Naive thymus-derived CD4-positive, alpha-beta T cell (primary cell): ENCODE measurements at places on chromosomes 1 and 21. TPM values are rescaled to one million over a fixed set of nuclear protein-coding genes. Genes with fewer than 3 reads are reported as not detected.

DNA sequence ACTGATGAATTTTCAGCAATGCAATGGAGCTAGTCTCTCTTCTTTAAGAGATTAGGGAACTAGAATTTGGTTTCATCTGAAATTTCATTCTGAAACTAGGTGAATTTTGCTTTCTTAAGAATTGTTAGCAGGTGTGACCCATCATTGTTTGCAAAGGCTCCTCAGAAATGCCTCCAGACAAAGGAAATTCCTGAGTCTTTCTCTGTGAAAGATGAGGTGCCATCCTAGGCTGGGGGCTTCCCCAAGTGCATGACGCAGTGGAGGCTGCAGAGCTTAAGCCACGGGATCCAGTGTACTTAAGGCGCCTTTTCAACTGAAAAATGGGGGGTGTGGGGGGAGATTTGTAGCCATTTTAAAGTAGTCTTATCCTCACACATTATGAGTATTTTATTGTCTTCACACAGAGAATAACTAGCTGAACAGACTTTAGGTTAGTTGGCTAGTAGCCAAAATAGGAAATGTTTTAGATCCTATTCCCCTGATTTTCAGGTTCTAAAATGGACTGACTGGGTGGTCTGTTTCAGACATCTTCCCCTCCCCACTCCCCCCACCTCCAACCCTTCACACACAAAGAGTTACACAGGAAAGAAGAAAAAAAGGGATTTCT, 202.0 kb downstream of the NFIA start:
- H3K27ac ChIP-seq: no peak overlapping the region
- no peaks in the 10 kb centered on the region for H3K27me3 ChIP-seq
- DNase-seq: no peak
- no peaks in the 10 kb centered on the region for H3K4me1 ChIP-seq

DNA sequence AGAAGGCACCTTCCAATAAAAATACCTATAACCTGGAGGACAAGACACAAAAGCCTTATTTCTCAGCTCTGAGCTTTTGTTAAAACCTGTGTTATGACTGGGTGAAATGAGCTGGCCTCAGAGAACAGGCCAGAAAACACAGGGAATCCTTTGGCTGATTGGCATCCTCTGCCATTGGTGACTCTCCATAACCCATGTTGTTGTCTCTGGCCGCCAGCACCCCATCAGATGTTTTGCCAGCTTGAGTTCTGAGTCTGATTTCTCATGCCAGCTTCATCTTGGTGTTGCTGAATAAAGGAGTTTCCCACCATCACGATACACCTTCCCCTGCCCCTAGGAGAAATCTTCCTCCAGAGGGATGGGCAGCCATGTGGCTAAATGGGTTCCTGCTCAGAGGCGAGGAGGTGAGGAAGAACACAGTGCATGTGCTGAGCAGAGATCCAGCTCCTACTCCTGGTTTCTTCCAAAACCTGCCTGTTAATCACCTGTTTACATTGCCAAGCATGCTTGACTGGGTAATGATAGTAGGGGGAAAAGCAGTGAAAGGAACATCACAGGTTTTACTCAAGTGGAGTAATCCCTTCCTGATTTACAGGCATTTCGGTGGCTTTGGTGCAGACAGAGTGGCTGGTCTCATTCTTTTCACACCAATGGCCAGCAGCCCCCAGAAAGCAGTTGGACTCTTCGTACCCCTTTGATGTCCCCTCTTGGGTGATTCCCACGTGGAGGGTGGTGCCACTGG, 109.8 kb downstream of the ROR1 start:
- H3K27ac ChIP-seq: no peak overlapping the region
- no peaks in the 10 kb centered on the region for H3K4me1 ChIP-seq
- H3K4me3 ChIP-seq: no peak overlapping the region
- H3K27me3 ChIP-seq: no peaks in the 10 kb centered on the region
- H3K36me3 ChIP-seq: no peaks in the 10 kb centered on the region

DNA sequence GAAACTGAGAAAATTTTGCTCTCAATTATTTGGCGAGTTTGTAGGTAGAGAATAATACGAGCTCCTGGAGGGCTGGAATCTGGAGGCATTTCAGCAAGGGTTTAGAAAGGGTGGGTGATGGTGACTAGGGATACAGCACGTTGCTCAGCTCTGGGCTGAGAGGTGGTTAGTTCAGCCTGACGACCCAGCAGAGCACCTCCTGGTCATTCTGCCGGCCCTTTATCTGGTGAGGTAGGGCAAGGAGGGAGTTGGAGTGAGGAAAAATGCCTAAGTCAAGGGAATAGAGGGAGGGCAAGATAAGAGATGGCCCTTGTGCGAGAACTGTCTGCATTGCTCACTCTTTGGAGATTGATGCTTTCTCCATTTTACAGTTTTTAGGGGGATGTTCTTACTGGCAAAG, 19.1 kb downstream of the GALNT2 start:
- no peaks in the 10 kb centered on the region for H3K4me1 ChIP-seq
- H3K36me3 ChIP-seq: no peaks in the 10 kb centered on the region
- H3K27ac ChIP-seq: no peak overlapping the region

Gene MFAP2
- not detected in 2 replicates for total RNA-seq

GRCh38 chr1:3193811-3194210, 124.8 kb downstream of the PRDM16 start:
- no peak overlapping the region for H3K27ac ChIP-seq
- H3K27me3 ChIP-seq: no peaks in the 10 kb centered on the region
- no peak for DNase-seq
- no peaks in the 10 kb centered on the region for H3K36me3 ChIP-seq
- no peaks in the 10 kb centered on the region for H3K4me1 ChIP-seq

Gene PHLDA3
- total RNA-seq: 19.9 and 22.4 TPM in 2 replicates

GRCh38 chr1:72000809-72001208, 281.5 kb downstream of the NEGR1 start:
- no peak overlapping the region for H3K4me3 ChIP-seq
- no peak overlapping the region for H3K27ac ChIP-seq
- no peaks in the 10 kb centered on the region for H3K4me1 ChIP-seq

GRCh38 chr1:229894532-229894931, 172.5 kb upstream of the GALNT2 start:
- no peaks in the 10 kb centered on the region for H3K27me3 ChIP-seq
- H3K4me1 ChIP-seq: no peaks in the 10 kb centered on the region
- no peak for DNase-seq
- no peak overlapping the region for H3K4me3 ChIP-seq

DNA sequence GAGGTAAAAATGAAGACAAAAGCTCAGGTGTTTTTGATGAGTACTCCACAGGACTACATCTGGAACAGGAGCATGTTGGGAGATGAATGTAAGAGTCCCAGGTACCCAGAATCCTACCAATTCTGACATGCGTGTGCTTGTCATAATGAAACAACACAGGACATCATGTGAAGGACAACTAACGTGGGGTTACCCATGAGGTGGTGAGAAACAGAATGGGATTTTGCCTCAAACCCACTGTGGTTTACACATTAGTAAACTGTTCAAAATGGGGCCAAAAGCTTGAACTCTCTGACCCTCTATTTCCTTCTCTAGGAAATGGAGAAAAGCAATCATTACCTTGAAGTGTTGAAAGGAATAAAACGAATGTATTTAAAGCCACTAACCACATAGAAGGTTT, 266.2 kb downstream of the RGS7 start:
- H3K4me1 ChIP-seq: no peaks in the 10 kb centered on the region
- no peak overlapping the region for H3K27ac ChIP-seq
- no peaks in the 10 kb centered on the region for H3K27me3 ChIP-seq
- H3K4me3 ChIP-seq: no peak overlapping the region

DNA sequence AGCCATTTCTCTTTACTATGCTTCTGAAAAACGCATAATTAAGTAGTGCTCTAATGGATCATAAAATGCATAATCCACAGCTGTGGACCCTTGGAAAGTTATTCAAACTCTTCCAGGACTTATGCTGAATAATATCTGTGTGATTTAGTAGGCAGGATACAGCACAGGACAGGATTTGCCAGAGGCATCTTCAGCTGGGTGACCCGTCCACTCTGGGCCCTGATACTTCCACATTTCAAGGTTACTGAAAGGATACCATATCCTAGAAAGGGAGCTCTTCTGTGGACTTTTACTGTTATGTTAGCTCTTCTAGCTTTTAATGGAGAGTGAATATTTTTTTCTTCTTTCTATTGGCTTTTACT, 49.6 kb downstream of the MAP10 start:
- no peak for DNase-seq
- no peak overlapping the region for H3K4me3 ChIP-seq
- no peak overlapping the region for H3K27ac ChIP-seq
- no peaks in the 10 kb centered on the region for H3K27me3 ChIP-seq
- H3K36me3 ChIP-seq: no peaks in the 10 kb centered on the region

- no peak for DNase-seq
- no peak overlapping the region for H3K4me3 ChIP-seq
- H3K4me1 ChIP-seq: no peaks in the 10 kb centered on the region
- H3K27ac ChIP-seq: no peak overlapping the region
- no peaks in the 10 kb centered on the region for H3K27me3 ChIP-seq
- H3K36me3 ChIP-seq: no peaks in the 10 kb centered on the region
Observed at GRCh38 chr1:17831597-17831996, 76.5 kb downstream of the ACTL8 start.

Gene TEX50
- total RNA-seq: not detected

Gene NTNG1
- not detected for total RNA-seq
